Inflammatory macrophage treated with lipopolysaccharide for 4 hours (primary cell): ENCODE measurements at places on chromosomes 7 and 10.
A peak's percentile ranks its signal among the peaks of the same experiment; 100 is the strongest.

GRCh38 chr10:104336821-104337467 lies 1.3 kb downstream of the ITPRIP start:
- DNase-seq, result peak; percentile 85

DNA sequence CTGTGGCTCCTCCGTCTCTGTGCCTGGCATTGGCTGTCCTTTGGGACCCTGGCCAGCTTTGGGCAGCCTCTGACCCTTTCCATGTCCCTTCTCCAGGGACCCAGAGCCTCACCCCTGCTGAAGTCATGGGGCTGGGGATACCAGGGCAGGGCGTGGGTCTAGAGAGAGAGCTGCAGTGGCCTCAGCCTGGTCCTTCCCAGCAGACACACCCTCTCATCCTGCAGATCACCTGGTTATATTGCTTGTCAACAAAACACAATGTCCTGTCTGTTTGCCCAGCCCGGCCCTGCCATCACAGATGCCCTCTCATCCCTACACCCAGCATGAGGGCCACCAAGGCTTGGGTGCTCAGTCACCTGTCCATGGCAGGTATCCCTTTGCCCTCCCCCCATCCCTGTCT lies 1.8 kb downstream of the MUC17 start:
- DNase-seq, result no peak

DNA sequence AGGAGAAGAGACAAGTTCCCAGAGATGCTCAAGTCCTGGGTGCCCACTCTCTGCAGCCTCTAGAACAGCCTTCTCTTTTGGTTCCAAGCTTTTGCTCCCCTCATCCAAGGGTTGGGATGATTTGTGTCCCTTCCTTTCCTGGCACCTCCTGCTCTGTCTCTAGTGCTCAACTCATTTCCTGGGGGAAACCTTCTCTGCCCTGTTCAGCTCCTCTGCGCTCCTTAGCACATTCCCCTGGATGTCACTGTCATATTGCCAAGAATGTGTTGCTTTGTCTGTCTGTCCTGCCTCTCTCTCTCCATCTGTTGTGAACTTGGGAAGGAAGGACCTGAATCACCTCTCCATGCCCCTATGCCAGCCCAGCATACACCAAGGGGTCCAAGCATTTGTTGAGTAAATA lies 5.1 kb upstream of the LBX1 start:
- DNase-seq, result no peak

GRCh38 chr10:36888925-36889573 lies 236.3 kb upstream of the ANKRD30A start:
- peak; percentile 6 for DNase-seq

- DNase-seq, result no peak
Observed at GRCh38 chr7:79854621-79855020, 280.0 kb upstream of the GNAI1 start.

DNA sequence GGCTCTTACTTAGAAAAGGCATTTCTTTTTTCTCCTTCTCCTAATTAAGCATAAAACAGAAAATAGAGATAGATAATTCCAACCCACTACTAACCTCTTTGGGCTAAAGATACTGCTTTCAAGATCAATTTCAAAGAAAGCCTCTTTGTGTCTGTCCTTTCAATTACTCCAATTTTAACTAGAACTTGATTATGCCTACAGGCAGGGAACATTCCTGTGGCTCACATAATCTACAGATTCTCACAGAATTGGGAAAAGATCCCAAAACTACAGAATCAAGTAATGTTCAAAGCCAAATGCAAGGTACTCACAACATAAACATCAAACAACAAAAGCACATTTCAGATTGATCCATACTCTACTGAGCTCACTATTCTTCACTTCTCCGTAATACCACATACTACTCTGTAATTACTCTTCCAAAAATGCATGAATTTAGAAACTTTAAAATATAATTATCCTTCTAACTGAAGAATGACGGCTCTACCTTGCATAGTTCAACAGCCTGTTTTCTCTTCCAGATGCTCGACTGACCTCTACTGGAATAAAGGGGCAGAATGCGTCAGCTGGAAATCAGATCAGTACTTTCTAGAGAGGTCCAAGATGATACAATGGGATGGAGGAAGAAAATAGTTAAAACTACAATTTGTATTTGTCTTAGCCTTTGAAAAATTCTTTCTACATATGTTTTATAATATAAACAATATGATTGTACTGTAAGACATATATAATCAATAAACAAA lies 3.9 kb downstream of the MTERF1 start:
- DNase-seq, result no peak

DNA sequence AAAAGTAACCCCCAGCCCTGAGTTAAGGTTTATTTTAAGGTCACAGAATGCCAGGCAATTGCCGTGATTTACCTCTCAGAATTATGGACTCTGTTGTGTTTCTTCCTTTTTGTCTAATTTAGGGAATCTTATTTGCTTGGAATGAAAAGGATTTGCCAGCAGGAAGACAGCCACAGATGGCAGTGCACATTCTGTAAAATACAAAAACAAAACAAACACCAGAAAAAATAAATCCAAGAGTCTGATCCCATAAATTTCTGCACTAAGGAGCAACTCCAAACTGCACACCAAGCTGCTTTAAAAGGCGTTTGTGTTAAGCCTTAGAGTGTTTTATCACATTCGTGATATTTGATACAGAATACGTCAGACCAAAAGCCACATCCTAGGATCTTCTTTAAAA lies 199.0 kb upstream of the C7orf33 start:
- DNase-seq, result no peak

DNA sequence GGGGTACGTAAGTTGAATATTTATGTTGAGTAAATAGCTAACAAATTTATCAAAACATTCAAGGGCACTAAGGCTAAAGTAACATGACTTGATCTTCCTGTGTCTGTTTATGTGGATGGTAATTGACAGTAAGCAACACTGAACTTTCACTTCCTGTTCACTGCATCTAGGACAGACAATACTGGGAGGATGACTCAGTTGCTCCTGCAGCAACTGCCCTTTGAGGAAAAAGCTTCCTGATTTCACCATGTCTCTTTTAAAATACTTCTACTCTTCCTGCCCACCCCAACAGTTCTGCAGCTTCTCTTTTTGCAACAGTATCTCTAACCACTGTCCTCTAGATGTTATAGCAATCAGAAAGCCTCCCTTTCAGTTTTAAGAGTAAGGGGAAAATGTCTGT lies 76.6 kb upstream of the HGF start:
- peak; percentile 96 for DNase-seq

DNA sequence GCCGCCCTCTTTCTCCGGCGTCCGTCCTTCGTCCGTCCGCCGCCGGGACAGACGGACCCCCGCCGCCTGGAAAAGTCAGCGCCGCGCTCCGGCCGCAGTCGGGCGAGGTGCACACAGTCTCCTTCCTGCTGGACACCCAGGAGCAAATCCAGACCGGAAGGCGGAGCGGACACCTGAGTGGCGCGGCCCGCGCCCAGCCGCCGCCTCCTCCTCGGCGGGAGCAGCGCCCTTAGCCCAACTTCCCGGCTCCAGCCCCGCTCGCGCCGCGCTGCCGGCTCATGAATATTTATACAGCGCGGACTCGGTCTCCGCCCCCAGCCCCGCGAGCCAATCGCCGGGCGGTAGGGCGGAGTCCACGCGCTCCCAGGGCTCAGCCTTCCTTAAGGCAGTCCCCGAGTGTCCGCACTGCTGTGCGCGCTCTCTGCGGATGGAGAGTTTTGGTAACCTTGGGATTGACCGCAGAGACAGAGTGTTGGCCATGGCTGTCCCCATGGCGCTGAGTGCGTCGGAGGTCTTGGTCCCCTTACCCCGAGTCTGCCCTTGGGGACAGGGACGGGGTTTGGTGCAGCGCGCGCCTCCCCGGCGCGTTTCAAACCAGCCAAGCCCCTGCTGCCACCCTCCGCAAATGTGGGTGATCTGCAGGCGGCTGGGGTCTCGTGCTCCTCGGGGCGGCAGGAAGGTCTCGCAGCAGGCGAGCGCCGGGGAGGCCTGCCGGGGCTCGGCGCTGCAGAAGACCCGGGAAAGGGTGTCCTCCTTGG lies at the start of gene FZD8:
Gene FZD8, minus strand, starts transcription at position 262 of the 758 bp plus-strand sequence. CDS start 867 bp downstream, outside the sequence.
- peak; percentile 86 for DNase-seq
